ENCODE measurements at places on chromosomes 12 and 14.

DNA sequence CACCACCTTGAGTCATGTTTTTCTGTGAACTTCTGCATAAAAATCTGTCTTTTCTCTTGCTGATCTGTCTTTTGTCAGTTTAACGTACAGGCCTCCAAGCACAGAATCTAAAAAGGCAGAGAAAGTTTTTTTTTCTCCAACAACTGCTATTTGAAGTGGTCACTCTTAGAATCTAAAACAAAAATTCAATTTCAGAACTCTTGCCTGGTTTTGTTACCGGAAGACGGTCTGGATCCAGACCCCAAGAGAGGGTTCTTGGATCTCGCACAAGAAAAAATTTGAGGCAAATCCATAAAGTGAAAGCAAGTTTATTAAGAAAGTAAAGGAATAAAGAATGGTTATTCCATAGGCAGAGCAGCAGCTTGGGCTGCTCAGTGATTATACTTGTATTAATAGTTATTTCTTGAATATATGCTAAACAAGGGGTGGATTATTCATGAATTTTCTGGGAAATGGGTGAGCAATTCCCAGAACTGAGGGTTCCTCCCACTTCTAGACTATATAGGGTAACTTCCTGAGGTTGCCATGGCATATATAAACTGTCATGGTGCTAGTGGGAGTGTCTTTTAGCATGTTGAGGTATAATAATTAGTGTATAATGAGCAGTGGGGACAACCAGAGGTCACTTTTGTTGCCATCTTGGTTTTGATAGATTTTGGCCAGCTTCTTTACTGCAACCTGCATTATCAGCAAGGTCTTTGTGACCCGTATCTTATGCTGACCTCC, 150.0 kb upstream of the PLEKHA5 start:
- DNase-seq = no peak

- DNase-seq = no peak
These were observed 191.3 kb downstream of the TMTC2 start for GRCh38 chr12:82877963-82878362.

- peak; percentile 21 for DNase-seq
These were observed 31.3 kb upstream of the SMUG1 start for GRCh38 chr12:54220092-54220557.

GRCh38 chr12:76628745-76629144, 69.2 kb upstream of the OSBPL8 start:
- DNase-seq = no peak

DNA sequence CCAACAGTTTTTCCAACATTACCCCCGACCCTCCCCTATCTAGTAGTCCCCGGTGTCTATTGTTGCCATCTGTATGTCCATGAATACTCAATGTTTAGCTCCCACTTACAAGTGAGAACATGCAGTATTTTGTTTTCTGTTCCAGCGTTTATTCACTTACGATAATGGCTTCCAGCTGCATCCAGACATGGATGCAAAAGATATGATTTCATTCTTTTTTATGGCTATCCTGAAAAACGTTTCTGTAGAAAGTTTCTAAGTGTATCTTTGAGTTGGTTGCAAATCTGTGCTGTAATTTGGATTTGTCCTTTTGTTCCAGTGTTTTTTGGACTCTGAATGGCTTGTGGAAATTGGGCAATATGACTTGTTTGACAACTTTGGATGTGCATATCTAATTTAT, 11.7 kb downstream of the SP1 start:
- DNase-seq = no peak

DNA sequence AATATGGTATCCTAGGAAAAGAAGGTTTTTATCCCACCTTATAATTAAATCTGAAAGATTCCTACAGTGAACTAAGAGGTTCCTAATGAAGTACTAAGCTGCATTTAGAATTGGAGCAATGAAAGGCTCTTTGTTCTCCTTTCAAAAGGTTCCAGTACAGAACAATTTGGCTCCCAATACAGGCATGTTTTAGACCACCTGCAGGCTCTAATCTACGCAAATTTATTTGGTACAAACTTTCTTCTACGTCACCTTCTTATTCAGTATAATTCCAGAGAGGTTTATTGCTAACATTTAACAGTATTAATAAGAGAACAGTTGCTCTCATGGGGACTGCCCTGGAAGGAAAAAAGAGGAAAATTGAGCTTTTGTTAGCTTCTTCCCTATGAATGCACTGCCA, 37.6 kb upstream of the SLCO1C1 start:
- no peak for DNase-seq

DNA sequence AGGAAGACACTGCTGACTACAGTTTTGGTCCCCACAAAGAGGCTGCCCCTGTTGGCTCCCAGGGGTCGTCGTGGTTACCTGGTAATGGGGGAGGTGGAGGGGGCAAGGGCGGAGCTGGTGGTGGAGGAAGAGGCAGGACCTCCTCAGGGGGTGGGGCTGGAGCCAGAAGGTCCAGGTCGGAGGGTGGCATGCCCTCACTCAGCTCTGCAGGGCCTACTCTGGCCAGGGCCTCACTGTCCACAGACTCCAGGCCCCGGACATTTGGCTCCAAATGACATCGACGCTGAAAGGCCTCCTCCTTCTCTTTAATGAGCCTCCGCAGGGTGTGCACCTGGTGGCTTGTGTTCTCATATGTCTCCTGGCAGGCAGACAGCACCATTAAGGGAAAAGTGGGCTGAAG, 28.5 kb downstream of the PRPF40B start:
- no peak for DNase-seq

GRCh38 chr12:44709166-44709565, 166.9 kb downstream of the NELL2 start:
- no peak for DNase-seq

DNA sequence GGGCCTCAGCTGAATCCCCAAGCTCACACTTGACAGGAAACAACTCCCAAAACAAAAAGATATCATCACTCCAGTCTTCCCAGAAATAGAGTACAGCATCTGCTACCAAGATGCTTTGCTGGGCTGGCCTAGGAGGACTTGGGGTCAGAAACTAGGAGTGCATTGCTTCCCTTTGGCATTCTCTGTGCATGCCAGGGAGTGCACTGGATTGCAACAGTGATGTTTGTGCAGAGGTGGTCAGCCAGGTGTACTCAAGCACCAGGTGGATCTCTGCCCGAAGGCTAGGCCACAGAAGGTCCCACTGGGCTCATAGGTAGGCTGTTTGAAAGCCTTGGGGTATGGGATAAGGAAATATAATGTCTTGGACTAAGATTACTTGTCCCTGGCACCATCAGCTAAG, 51.1 kb downstream of the RAB35 start:
- DNase-seq = no peak

DNA sequence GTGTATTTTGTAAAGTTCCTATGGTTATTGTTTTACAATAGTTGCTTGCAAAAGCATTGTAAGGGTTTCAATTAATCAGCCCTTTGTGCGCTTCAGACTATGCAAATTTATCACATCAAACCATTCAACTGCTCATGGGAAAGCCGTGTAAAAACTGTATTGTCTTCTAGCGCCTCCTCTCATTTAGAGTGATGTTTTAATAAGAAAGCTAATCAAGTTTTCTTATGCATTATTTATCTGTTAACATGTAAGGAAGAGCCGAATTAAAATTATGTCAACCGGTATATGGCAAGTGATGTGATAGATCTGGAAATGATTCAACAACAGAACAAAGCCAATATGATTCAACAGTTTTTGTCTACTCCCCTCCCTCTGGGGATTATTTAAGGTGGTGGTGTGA, 92.5 kb upstream of the RFX4 start:
- DNase-seq = no peak

GRCh38 chr12:14601692-14602478, 34.2 kb upstream of the PLBD1 start:
- no peak for DNase-seq

DNA sequence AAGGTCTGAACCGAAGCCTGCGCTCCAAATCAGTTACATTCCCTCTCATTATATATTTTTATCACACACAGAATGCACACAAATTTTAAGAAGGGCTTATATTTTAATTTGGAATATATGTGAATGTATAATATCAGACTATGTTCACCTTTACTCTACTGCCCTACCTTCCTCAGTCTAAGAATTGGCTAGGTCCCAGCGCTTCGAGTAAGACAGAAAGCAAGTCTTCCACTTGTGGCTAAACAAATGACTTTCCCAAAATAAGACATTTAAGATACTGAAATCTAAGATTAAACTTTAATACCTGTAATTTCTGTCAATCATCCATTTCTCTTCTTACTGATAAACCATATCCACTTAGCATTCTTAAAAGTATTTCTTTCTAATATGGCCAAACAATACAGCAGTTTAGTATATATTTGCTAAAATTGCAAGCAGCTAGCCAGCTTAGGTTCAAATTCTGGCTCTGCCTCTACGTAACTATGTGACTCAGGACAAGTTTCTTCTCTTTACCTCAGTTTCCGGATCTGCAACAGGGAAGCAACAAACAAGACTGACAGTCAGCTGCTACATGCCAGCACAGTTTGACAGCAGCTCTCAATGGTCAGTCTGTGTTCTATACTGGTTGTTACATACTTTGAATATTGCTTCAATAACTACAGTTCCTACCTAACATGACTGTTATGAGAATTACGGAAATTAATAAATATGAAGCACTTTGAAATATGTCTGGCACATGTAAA, 2.0 kb downstream of the INTS13 start:
- DNase-seq = no peak

- DNase-seq = no peak
These were observed 13.8 kb downstream of the ACTN1 start for GRCh38 chr14:68965261-68965761.

- DNase-seq = no peak
These were observed 66.4 kb downstream of the TESC start for GRCh38 chr12:117032593-117033381.

DNA sequence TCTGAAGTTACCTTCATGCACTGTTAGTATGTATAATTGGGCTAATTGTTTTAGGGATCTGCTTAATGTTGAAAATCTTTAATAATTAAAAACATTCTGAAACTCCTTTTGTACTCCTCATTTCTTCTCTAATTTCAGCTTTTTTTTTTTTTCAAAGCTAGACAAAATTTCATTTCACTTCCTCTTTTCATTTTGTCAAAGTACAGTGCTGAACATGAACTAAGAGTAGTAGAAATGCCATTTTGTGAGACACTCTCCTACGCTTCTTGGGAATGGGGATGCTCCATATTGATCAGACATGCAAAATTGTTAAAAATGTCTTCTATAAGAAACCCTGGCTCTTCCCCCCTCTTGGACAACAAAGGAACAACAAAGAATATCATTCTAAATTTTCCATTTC, 1.7 kb downstream of the ABCD2 start:
- no peak for DNase-seq

DNA sequence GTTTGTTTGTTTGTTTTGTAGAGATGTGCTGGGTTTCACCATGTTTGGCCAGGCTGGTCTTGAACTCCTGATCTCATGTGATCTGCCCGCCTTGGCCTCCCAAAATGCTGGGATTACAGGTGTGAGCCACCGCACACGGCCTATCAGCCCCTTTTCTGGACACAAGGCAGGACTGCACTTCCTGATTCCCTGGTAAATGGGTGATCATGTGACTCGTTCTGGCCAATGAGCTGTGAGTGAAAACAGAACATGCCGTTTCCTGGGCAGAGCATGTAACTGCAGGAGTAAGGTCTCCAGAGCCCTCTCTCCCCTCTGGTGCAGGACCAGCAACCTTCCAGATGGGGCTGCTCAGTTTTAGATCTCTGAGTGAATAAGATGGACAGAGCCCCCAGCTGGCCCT, 92.7 kb downstream of the ITPK1 start:
- DNase-seq = no peak

DNA sequence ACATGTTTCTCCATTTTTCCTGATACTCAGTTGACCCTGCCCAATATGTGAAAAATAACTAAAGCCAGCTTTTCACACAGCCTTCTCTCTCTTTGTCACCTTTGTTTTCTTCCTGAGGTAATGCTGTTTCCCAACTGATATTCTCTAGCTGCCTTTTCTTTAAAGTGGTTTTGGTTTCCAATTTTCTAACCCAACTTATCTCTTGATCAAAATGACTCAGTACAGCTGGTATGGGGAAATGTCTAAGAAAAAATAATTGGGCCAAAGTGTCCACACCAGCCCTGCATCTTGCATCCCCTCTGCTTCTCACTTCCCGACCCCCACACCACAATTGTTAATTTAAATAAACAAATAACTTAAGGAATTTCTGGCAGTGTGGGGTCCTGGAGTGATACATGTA, 193.8 kb downstream of the SYT1 start:
- DNase-seq = no peak

DNA sequence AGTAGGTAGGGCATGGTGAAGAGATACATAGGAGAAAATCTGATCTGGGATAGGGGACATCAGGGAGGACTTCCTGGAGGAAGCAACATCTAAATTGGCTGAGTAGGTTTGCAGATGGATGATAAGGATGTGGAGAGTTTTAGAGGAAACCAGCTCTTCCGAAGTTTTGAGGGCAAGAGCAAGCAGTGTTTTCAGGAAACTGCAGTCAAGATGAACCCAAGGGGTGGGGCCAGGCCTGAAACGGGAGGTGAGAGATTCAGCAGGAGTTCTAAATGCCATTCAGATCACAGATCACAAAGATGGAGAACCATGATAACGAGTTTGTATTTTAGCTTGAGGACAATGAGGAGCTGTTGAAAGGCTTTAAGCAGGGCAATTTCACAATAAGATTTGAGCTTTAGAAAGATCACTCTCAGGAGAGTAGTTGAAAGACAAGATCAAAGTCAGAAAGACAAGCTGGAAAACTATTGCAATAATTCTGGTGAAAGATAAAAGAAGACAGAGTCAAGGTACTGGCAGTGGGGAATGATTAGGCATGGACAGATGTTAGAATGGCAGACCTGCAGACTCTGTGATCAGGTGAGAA, 70.1 kb upstream of the PLXNC1 start:
- DNase-seq = no peak

- no peak for DNase-seq
These were observed 51.3 kb upstream of the A2ML1 start for GRCh38 chr12:8771072-8771471.

GRCh38 chr12:120496413-120497340, 764 bp downstream of the DYNLL1 start:
- peak; percentile 16 for DNase-seq

DNA sequence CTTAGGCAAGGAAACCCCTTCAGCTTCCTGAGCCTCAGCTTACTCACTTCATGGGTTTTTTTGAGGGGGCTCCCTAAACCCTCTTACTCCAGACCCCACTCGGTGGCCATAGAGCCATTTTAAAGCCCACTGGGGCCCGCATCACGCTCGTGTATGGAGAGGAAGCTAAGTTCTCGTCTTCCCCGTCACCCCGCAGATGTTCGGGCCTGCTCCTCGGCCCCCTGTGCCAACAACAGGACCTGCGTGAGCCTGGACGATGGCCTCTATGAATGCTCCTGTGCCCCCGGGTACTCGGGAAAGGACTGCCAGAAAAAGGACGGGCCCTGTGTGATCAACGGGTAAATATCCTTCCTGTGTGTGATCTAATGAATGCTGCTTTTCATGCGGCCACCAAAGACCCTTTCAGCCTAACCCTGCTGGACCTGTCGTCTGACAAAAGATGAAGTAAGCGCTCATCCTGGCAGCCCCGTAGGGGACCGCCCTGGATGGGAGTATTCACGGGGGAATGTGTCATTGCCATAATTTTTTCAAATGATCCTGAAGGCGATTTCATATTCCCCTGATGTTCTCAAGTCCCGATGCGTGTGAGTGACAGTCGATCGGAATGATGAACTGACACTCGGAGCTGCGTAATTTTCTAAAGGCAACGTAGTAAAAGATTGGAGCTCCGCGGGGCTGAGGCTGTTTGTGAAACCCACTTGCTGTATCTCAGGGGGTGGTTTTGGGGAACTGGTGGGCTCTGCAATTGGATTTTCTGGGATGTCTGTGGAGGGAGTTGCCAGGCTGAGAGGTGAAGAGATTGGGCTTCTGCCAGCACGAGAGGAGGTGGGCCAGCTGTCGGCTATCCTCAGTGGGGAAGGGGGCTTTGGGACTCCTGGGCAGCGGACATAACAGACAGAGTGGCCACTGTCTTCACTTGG, 5.4 kb downstream of the DLK1 start:
- DNase-seq = no peak

Measured in activated CD8-positive, alpha-beta memory T cell treated with anti-CD3 and anti-CD28 coated beads for 1 hour (primary cell).